ENCODE measurements at places on chromosomes 1 and 21. TPM values are rescaled to one million over a fixed set of nuclear protein-coding genes. Genes with fewer than 3 reads are reported as not detected.

- H3K36me3 ChIP-seq, result no peaks in the 10 kb centered on the region
- H3K27me3 ChIP-seq, result no peaks in the 10 kb centered on the region
- no peak for DNase-seq
- peaks cover 11% of the 10 kb centered on the region for H3K4me1 ChIP-seq
Observed at GRCh38 chr1:226809785-226810571, 60.4 kb upstream of the PSEN2 start.

- H3K4me3 ChIP-seq, result no peak overlapping the region
- no peak overlapping the region for H3K27ac ChIP-seq
- no peaks in the 10 kb centered on the region for H3K27me3 ChIP-seq
- no peaks in the 10 kb centered on the region for H3K36me3 ChIP-seq
- DNase-seq, result no peak
- peaks cover 27% of the 10 kb centered on the region for H3K4me1 ChIP-seq
Observed at GRCh38 chr1:21774835-21775549, 8.0 kb downstream of the USP48 start.

DNA sequence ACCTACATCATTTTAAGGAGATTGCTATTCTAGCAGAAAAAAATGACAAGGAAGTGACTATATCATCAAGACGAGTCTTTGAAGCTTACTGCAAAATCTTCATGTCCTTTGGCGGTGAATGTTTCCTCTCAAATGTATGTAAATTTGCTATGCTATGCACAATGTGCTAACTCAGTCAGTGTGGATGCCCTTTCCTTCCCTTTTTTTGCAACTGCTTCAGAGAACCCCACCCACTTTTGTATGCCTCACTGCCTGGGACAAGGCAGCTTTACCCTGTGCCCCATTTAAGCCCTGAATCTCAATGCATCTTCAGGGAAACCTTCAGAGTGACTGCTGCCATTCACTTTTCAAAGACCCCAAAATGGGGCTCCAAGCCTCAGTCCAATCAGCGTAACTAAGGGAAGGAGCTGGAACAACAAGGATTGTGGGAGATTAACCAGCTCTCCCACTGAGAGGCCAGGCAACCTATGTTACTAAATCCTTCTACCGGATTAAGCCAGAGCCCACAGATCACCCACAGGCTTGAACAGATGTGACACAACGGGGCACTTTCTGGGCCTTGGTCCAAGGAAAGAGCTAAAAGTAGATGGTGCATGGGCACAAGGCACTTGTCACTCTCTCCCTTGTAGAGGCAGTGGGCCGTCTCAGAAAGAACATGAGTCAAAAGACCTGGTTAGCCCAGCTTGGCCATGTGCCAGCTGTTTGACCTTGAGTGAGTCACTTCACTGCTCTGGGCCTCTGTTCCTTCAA is 154.4 kb downstream of the PLPP3 start:
- H3K27ac ChIP-seq, result peak overlapping the region; percentile 74
- no peaks in the 10 kb centered on the region for H3K36me3 ChIP-seq
- H3K4me3 ChIP-seq, result no peak overlapping the region
- H3K27me3 ChIP-seq, result no peaks in the 10 kb centered on the region
- H3K4me1 ChIP-seq, result peaks cover 15% of the 10 kb centered on the region

GRCh38 chr1:151513626-151514121 is 2.5 kb downstream of the CGN start:
- no peaks in the 10 kb centered on the region for H3K36me3 ChIP-seq
- no peak for DNase-seq
- peaks cover 41% of the 10 kb centered on the region for H3K27me3 ChIP-seq
- peaks cover 25% of the 10 kb centered on the region for H3K4me1 ChIP-seq

Gene MROH9
- not detected for total RNA-seq

- H3K27me3 ChIP-seq, result peaks cover 36% of the 10 kb centered on the region
- DNase-seq, result no peak
- no peaks in the 10 kb centered on the region for H3K36me3 ChIP-seq
- H3K4me1 ChIP-seq, result no peaks in the 10 kb centered on the region
- no peak overlapping the region for H3K4me3 ChIP-seq
Observed at GRCh38 chr1:14390816-14391215, 207.7 kb upstream of the KAZN start.

Gene C1orf52
- total RNA-seq, result 18.5 TPM

DNA sequence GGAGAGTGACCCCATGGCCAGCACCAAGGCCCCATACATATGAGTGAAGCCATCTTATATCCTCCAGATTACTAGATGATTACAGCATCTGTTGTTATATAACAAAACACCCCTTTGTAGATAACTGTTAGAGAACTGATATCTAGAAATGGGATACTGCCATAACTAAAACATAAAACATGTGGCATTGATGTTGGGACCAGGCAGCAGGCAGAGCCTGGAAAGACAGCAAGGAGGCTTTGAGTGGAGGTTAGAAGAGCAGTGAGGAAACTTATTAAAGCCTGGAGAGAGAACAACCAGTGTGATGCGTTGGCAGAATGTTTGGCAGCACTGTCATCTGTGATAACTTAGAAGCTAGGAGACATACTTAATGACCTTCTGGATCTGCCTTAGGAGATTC is 5.5 kb upstream of the ZMYM6 start:
- no peak overlapping the region for H3K27ac ChIP-seq
- H3K4me3 ChIP-seq, result no peak overlapping the region
- H3K27me3 ChIP-seq, result no peaks in the 10 kb centered on the region

- no peak overlapping the region for H3K27ac ChIP-seq
- H3K4me1 ChIP-seq, result no peaks in the 10 kb centered on the region
- no peak for DNase-seq
- no peaks in the 10 kb centered on the region for H3K27me3 ChIP-seq
- no peaks in the 10 kb centered on the region for H3K36me3 ChIP-seq
Observed at GRCh38 chr1:63756839-63757238, 17.0 kb upstream of the ROR1 start.

DNA sequence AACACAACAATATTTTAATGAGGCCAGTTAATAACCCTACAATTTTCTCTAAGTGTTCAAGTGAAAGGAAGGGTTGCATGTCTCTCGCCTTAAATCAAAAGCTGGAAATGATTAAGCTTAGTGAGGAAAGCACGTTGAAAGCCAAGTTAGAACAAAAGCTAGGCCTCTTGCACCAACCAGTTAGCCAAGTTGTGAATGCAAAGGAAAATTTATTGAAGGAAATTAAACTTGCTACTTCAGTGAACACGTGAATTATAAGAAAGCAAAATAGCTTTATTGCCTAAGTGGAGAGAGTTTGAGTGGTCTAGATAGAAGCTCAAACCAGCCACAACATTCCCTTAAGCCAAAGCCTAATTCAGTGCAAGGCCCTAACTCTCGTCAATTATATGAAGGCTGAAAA is 135.6 kb downstream of the DUSP10 start:
- no peak overlapping the region for H3K27ac ChIP-seq
- H3K4me3 ChIP-seq, result no peak overlapping the region
- no peaks in the 10 kb centered on the region for H3K36me3 ChIP-seq
- DNase-seq, result no peak
- no peaks in the 10 kb centered on the region for H3K4me1 ChIP-seq

GRCh38 chr21:38937844-38938243 is 132.1 kb downstream of the ETS2 start:
- no peaks in the 10 kb centered on the region for H3K27me3 ChIP-seq
- no peak overlapping the region for H3K4me3 ChIP-seq
- DNase-seq, result no peak
- no peaks in the 10 kb centered on the region for H3K36me3 ChIP-seq
- H3K4me1 ChIP-seq, result peaks cover 4% of the 10 kb centered on the region
- no peak overlapping the region for H3K27ac ChIP-seq

All from left ventricle myocardium inferior (tissue), 1 donor.